Peyer's patch (tissue), 4 donors: ENCODE measurements at places on chromosomes 4 and X. TPM values are rescaled to one million over a fixed set of nuclear protein-coding genes. Genes with fewer than 3 reads are reported as not detected.

Gene CXCL1
- total RNA-seq, result 6.3 TPM

Gene KLB
- 0.66 TPM for total RNA-seq

Gene GDPD2
- total RNA-seq, result 37.0 TPM

Gene TCEAL9
- total RNA-seq, result 4.2 TPM

Gene INPP4B
- total RNA-seq, result 48.7 TPM

Gene ANOS1
- not detected for total RNA-seq

Gene ADH7
- total RNA-seq, result not detected

Gene FGG
- not detected for total RNA-seq

Gene CDKL2
- total RNA-seq, result not detected

- DNase-seq, result no peak
These were observed 49.6 kb downstream of the STARD8 start for GRCh38 chrX:68697036-68697435.

DNA sequence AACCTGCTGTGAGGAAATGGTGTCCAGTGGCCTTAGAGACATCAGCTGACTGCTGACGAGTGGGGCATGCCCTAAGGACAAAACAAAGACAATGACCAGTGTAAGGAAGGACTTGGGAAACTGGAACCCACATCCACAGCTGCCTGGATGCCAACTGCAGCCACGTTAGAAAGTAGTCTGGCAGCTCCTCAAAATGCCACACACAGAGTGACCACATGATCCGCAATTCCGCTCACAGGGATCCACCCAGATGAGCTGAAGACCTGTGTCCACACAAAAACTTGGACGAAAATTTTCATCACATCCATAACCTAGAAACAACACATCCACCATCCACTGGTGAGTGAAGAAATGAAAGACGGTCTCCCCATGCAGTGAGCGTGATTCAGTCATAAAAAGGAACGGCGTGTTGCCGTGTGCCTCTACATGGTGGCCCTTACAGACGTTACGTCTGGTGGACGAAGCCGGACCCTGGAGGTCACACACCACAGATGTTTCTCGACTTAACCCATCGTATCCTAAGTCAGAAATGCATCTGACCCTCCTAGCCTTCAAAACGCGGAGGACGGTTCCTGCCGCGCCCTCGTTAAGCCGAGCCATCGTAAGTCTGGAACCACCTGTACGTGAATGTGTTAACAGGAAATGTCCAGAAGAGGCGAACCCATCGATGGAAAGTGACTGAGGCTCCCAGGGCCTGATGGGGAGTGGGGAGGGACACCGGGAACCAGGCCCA, 40.6 kb upstream of the MXD4 start:
- DNase-seq, result no peak

DNA sequence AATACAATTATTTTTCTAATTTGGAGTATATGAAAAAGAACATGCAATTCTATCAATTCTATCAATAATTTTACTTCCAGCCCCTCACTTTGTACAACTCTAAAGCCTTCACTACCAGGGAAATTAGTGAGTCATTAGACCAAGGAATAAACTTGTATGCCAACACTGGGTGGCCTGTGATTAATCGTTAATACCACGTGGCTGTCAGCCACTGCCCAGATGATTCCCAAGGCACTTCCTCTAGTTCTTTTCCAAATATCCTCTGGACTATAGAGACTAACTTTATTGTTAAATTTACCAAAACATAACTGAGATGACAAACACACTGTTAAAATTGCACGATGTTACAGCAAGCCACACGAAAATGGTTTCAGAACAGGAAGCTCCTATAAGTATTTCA, 45.7 kb downstream of the MID1 start:
- no peak for DNase-seq

GRCh38 chrX:77628294-77629025, 157.6 kb downstream of the ATRX start:
- DNase-seq, result no peak

DNA sequence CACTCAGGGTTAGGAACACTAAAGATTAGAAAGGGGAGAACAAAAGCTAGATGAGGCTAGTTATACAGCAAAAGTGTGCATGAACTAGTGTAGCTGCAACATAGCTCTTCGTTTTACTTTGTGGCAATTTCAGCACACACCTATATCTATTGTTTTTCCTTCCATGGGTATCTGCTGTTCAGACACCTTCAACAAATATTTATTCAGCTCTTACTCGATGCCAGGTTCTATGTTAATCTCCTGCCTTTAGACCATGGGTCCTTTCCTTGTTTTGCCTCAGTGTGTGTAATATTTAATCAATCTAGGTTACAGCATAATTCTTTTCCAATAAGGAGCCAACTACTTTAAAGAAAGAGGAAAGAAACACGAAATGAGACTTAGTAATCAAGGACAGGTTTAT, 10.4 kb upstream of the FAM9A start:
- no peak for DNase-seq

GRCh38 chr4:74682567-74683359, 111.6 kb downstream of the BTC start:
- no peak for DNase-seq

DNA sequence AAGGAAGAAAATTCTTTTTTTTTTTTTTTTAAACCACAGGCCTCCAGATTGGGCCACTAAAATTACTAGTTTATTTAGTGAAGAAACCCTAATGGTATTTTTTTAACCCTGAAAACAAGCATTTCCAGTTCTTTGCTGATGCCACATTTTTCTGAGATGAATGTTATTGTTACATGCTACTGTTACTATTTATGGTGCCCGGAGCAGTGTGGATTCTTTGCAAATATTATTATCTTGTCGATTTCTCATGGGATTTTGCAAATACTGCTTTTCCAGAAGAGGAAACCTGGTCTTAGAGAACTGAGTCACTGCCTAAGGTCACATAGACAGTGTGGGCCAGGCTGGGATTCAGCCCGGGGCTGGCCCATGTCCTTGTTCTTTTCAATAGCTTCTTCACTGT, 8.7 kb upstream of the ALAS2 start:
- DNase-seq, result no peak

DNA sequence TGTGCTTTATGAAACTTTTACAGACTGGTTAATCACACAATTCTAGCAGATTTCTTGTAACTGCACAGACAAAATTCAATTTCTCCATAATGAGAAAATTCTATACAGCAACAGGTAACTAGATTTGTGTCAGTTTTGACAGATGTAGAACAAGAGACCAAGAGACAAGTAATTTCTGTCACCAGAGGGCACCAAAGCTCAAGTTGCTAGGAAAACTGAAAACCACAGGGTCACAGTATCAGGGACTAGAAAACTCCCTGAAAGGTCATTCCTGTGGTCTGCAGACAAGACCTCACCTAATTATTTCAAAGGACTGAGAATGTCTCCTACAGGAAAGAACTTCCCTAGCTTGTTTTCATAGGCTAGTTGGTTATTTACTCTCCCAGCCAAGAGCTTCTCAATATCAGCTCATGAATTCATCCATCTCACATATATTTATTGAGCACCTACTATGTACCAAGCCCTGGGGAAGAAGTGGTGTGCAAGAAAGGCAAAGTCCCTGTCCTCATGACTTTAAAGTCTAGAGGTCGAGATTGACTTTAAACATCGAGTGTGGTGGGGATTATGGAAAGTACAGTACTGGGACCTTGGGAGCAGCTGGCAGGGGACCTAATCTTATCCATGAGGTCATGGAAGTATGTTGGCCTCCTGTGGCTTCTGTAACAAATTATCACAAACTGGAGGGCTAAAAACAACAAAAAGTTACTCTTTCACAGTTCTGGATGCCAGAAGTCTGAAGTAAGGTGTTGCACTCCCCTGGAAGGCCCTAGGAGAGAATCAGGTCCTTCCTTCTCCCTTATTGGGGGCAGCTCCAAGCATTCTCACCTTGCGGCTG, 47.8 kb upstream of the SETD7 start:
- peak; percentile 57 for DNase-seq

- DNase-seq, result no peak
These were observed 360.7 kb downstream of the TEX13C start for GRCh38 chrX:125680366-125680765.

GRCh38 chrX:119870626-119871131, 854 bp downstream of the RNF113A start:
- peak; percentile 67 for DNase-seq

GRCh38 chrX:100643956-100644860, at the start of gene SRPX2:
TSS of gene SRPX2 (plus strand) at chrX:100644199. CDS start at chrX:100646323, 2,124 bp downstream.
- DNase-seq, result no peak

GRCh38 chr4:173191623-173192041, 23.0 kb downstream of the GALNT7 start:
- DNase-seq, result no peak

DNA sequence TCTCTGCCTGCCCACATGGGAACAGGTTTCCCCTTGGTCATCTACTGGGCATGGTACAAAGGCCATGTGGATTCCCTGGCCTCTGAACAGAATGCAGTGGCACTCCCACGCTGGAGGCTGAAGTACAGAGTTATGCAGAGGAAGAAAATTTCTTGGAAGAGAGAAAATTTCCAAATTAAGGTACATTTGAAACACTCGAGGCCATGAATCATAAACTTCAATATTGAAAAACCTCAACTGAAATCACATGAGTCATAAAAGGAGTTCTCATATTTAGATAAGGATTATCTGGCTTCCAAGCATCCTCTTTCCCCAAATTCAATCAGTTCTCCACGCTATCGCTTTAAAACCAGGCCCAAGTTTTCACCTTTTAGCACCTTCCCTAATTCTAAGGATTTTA, 28.1 kb upstream of the TXK start:
- no peak for DNase-seq

- DNase-seq, result no peak
These were observed 9.4 kb upstream of the MMAA start for GRCh38 chr4:145609481-145610427.

- DNase-seq, result no peak
These were observed 163.3 kb downstream of the PTCHD1 start for GRCh38 chrX:23497919-23498318.

- no peak for DNase-seq
These were observed 80.9 kb upstream of the PLAC1 start for GRCh38 chrX:134738986-134739740.

DNA sequence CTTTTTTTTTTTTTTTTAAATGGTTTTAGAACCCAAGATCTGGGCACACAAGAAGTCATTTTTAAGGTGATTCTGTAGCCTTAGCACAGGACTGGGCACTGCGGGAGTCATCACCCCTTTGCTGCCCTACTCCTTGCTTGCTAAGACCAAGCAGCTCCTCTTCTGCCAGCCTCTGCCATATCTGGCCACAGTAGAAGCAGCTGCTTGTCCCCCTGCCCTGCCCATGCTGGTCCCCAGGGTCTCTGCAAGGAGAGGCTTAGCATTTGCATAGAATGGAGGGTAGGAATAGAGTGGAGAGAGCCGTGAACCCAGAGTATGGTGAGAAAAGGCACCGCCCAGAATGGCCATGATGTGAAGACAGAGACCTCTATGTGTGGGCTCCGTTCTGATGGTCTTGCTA, 109.3 kb downstream of the ADRA2C start:
- no peak for DNase-seq

DNA sequence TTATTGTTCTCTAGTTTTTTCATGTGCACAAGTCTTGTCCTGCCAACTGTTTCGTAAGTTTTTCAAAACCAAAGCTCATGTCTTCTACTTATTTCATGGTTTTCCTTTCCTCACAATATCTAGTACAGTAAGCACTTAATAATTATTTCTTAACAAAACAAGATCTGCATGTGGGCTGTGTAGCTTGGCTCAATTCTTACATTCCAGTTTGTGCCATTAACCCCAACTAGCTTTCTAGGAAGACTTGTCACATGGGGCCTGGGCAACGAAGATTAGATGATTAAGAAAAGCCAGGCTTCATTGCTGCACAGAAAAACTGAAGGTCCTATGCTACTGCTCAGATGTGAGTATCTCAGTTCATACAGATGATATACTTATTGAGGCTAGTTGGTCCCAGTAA, 155.3 kb upstream of the TEX13A start:
- no peak for DNase-seq

DNA sequence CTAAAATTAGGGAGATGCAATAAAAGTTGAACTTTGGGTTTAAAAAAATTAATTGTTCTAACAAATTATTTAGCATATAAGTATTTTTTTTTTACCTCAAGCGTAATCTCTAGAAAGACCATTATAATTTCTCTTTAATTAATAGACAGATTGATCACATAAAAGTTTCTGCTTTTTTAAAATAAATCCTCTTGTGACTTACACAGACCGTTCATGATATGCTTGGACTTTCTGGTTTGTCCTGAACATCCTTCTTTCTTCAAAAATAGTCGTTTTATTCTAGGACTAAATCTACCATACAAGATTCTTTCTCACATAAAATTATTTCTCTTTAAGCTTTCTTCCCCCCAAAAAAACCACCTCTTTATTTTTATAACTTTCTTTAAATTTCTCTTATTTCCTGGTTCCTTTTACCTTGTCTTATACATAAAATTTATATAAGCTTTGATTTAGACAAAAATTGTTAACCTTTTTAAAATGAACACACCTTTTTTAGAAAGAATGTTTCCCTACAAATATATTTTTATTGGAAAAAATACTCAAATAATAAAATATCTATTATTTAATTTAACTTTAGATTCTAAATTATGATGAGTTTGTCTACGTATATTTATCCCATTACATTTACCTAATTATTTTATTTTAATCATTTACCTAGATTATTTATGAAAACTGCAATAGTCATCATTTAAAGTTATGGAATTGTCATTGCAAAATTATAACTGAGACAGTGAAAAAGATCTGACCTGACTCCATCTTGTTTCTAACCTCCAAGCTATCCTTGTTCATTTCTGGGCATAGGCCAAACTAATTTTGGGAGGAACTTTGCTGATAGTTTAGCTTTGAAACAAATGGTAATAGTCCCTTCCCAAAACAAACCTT, 37.6 kb downstream of the PGRMC2 start:
- no peak for DNase-seq

DNA sequence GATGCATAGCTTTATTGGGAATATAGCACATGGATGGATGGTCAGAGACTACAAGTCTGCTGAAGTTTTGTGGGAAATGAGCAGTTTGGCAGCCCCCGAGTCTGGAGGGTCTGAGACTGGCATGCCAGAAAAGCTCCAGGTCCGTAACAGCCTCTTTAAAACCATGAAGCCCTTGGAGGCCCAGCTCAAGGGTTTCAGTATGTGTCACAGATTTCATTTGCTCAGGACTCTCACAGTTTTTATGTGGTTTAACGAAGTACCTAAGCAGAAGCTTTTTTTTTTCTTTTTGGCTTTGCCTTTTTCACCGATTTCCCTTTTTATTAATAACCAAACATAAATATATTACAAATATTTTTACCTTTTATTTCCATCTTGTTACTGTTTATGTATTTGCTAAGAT, 30.6 kb upstream of the TMEM184C start:
- DNase-seq, result no peak

DNA sequence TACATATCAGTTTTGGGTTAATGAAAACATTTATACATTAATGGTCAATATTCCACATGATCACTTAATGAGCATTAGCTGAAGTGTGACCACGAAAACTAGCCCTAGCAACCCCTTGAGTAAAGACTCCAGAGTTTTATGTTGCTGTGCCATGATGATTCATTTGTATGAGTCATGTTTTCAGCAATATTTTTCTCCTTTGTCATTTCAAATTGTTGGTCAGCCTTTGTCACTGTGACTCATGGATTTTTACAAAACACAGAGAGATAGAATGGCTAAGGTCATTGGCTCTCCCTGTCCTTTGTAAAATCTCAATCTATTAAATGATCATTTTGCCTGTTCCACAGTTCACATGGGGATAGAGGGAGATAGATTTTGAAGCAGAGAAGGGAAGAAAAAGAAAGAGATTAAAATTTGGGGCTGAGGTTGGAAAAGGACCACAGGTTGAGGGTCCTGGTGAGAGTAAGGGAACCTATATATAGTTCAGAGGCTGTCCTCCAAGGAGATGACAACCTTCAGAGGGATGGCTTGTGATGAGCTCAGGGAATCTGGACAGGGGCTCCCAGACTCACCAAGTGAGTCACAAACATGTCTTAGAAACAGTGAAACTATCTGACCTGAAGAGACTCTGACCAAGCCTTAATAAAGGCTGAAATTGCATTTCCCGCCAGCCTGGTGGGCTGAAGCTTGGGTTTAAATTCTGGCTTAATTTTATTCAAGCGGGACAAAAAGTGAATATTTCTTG, 25.6 kb downstream of the NR0B1 start:
- DNase-seq, result no peak
